Stromal cell of bone marrow (primary cell): ENCODE measurements at places on chromosomes 5 and 9.

GRCh38 chr9:20208961-20209371 lies 413.3 kb downstream of the MLLT3 start:
- no peak for DNase-seq

GRCh38 chr5:54834121-54834842 lies 151.1 kb downstream of the ESM1 start:
- DNase-seq, result no peak

DNA sequence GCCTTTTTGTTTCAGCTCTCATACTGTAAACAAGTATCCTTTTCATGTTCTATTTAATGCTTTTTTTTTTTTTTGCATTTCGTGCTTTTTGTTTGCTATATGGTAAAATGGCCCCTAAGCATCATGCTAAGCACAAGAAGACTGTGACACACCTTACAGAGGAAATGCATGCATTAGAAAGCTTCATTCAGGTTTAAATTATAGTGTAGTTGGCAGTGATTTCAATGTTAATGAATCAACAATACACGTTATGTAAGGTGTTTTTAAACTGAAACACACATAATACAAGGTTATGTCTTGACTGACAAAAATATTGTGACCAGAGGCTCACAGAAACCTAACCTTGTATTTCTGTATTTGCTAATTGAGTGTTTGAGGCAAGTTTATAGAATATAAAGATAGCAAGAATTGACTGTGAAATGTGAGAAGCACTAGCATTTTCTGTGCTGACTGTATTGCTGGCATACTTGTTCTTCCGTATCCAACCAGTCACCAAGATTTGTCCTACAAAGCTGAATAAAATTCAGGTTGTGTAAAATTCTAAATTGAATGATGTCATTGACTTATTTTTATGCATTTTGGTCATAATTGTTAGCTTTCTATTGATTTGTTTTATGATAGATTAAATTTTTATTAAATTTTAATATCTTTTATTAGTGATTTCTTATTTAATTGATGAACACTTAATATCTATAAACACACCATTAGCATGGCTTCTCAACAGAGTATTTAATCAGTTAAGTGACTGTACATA lies 4.1 kb downstream of the CFAP95 start:
- DNase-seq, result no peak

DNA sequence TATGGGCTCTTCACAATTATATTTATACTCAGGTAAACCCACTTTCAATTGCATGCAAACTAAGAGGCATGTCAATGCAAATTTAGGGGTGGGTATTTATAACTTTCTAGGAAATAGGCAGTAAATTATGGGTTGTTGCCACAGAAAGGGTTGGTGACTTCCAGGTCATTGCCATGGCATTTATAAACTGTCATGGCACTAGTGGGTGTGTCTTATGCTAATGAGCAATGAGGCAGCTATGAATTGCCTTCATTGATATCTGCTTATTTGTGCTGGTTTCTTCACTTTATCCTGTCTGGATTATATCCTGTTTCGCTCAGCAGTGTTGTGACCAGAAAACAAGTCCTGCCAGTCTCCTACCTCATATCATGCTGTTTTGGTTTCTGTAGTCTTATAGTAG lies 597.3 kb upstream of the DAB2 start:
- DNase-seq, result no peak

DNA sequence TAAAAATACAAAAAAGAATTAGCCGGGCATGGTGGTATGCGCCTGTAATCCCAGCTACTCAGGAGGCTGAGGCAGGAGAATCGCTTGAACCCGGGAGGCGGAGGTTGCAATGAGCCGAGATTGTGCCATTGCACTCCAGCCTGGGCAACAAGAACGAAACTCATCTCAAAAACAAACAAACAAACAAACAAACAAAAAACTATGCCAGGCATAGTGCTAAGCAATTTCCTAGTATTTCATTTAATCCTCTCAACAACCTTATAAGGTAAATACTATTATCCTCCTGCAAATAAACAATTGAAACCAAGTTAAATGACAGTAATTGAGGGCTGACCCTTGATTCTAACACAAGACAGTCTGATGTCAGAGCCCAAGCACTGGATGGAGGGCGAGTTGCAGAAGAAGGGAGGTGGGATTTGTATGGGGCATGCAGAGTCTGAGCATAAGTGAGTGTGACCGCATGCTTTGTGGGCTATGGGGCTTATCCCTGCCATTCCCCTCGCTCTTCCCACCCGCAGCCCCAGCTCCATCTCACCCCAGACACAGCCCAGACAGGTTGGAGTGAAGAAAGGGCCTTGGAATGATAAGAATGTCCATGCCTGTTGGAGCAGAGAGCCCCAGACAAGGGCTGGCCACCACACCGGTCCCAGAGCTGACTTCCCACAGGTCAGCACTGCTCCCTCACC lies 24.3 kb upstream of the RPS14 start:
- DNase-seq, result no peak

GRCh38 chr5:127076315-127077129 lies 3.2 kb upstream of the C5orf63 start:
- DNase-seq, result no peak

DNA sequence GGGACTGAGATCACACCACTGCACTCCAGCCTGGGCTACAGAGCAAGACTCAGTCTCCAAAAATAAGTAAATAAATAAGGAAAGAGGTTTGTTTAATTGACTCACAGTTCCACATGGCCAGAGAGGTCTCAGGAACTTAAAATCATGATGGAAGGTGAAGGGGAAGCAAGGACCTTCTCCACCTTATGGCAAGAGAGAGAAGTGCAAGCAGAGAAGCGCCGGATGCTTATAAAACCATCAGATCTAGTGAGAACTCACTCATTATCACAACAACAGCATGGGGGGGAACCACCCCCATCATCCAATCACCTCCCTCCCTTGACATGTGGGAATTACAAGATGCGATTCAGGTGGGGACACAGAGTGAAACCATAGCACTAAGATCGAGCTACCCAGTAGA lies 22.8 kb upstream of the RGMB start:
- no peak for DNase-seq

DNA sequence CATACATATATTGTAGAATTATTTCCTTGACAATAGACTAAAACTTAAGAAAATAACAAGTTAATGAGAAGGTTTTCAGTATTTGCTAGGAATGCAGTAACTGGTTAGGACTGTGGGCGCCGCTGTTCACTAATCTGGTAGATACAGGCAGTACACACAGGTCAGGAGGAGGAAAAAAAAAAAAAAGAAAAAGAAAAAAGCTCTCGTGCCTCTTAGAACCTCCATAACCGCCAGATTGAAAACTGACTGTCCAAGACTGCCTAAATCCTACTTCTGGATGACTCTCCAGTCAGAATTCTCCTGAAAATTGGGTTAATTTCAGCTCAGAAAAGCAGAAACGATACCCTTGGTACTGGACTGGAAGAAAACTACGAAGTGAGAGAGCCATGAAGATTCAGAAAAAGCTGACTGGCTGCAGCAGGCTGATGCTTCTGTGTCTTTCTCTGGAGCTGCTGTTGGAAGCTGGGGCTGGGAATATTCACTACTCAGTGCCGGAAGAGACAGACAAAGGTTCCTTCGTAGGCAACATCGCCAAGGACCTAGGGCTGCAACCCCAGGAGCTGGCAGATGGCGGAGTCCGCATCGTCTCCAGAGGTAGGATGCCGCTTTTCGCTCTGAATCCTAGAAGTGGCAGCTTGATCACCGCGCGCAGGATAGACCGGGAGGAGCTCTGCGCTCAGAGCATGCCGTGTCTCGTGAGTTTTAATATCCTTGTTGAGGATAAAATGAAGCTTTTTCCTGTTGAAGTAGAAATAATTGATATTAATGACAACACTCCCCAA lies at the start of gene PCDHGA1:
PCDHGA1 (plus strand) TSS at position 216 of the 782 bp plus-strand sequence.
- DNase-seq, result no peak

- DNase-seq, result no peak
Measured at GRCh38 chr5:16271851-16272250, 92.3 kb upstream of the MARCHF11 start.

GRCh38 chr5:156391139-156391538 lies 64.2 kb downstream of the SGCD start:
- DNase-seq, result no peak

DNA sequence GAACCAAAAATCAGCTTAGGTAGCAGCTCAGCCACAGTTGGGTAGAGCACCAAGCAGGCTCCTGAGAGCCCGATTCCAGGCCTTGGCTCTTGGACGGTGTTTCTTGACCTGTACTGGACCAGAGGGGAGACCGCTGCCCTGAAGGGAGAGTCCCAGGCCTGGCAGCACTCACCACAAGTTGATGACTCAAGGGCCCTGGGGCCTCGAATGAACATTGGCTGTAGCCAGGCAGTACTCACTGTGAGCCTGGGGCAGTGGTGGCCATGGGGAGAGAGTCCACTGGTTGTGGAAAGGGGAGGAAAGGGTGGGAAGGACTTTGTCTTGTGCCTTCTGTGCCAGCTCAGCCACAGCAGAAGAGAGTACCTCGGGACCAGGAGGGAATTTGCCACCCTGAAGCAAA lies 166.1 kb downstream of the EDIL3 start:
- DNase-seq, result no peak

DNA sequence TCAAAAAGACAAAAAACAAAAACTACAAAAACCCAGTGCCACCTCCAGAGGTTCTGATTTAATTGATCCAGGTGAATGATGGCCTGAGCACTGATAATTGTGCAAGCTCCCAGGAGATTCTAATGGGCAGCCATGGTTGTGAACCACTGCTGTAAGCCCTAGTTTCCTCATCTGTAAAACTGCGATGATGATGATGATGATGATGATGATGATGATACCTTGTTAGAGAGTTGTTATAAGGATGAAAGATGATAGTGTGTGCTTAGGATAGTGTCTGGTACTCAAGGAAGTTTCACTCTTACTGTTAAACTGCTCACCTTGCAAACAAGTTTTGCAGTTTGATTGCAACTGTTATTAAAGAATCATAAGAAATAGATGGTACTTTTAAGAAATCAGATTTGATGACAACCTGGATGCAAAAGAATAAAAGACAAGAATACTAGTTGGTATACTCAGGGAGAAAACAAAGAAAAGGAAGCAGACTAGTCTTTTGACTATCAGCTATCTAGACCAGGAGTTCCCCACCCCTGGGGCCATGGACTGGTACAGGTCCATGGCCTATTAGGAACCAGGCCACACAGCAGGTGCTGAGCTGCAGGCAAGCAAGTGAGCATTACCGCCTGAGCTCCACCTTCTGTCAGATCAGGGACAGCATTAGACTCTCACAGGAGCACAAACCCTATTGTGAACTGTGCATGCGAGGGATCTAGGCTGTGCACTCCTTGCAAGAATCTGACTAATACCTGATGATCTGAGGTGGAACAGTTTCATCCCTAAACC lies 98.0 kb downstream of the OR2K2 start:
- no peak for DNase-seq

- no peak for DNase-seq
Measured at GRCh38 chr9:94526271-94526670, 28.6 kb upstream of the PCAT7 start.

DNA sequence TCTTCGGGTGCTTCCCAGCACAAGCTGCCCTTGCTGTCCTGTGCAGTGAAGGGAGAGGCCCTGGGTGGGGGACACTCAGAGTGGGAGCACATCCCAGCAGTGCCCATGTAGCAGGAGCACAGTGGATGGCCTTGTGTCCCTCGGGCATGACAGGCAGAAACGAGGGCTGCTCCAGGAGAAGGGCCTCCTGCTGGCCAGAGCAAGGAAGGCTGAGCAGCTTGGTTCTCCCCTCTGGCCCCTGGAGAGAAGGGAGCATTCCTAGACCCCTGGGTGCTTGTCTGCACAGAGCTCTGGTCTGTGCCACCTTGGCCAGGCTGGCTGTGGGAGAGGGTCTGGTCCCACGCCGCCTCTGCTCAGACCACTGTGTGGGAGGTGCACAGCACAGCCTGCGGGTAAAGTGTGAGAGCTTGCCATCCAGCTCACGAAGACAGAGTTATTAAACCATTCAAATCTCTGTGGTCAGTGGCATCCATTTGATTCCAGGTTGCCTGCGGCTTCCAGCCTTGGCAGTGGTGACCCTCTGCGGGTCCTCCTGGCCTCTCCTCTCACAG lies 18.3 kb downstream of the FBXW5 start:
- DNase-seq, result no peak

DNA sequence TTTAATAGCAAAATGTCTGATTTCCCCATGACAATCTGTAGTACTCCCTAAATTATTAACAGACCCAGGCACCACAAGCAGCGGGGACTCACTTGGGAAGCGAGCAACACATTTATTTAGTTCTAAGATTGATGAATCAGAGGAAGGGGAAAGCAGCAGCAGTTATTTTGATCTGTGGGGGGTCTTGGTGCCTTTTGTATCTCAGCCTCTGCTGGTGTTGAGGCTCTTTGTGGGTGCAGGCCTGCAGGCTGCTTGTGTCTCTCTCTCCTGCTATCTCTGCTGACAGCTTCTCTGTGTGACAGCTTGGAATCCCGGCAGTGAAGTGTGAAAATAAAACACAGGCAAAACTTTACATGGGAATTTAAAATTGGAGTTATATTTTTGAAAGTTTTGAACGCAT lies 878.2 kb upstream of the DMAC1 start:
- DNase-seq, result no peak

DNA sequence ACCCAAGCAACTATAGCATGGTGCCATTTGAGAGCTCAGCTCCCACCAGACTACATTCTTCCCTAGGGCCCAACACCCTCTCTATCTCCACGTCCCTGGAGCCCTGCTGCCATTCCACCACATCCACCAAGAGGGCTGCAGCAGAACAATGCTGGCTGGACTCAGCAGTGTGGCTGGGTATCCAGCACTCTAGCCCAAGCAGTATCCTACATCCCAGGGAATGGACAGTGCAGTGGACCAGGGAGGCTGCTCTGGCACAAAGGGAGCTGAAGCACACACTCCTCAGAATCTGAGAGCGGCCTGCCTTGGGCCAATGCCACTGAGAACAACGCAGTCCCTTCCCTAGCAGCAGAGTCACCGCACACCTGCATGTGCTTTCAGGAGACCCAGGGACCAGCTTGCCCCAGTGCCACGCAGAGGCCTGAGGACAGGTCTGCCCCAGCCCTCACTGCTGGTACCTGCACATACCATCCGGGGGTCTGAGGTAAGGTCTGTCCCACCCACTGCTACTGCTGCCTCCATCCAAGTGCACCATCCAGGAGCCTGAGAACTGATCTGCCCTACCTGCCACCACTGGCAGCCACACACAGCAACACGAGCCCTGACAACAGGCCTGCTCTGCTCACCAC lies 95.9 kb downstream of the ZDHHC21 start:
- no peak for DNase-seq

DNA sequence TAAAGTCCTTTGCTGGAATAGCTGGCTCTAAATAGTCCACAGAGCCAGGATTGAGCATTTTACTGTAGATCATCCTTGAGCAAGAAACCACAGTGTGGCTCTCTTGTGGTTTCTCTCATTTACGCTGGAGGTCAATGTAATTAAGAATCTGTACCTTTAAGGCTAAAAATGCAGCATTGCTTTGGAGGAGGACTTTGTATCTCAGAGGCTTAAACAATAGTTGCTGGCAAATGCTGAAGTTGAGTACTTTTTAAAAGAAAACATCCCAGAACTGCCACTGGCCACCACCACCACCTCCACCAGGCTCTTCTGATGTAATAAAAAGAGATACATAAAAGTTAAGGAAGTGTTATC lies 177.3 kb upstream of the ADAMTSL1 start:
- DNase-seq, result peak; percentile 26

- no peak for DNase-seq
Measured at GRCh38 chr5:80915716-80916115, 44.4 kb upstream of the RASGRF2 start.
